ENCODE measurements at places on chromosomes 11 and 22. TPM values are rescaled to one million over a fixed set of nuclear protein-coding genes. Genes with fewer than 3 reads are reported as not detected.

Gene PNPLA5
- not detected for total RNA-seq

DNA sequence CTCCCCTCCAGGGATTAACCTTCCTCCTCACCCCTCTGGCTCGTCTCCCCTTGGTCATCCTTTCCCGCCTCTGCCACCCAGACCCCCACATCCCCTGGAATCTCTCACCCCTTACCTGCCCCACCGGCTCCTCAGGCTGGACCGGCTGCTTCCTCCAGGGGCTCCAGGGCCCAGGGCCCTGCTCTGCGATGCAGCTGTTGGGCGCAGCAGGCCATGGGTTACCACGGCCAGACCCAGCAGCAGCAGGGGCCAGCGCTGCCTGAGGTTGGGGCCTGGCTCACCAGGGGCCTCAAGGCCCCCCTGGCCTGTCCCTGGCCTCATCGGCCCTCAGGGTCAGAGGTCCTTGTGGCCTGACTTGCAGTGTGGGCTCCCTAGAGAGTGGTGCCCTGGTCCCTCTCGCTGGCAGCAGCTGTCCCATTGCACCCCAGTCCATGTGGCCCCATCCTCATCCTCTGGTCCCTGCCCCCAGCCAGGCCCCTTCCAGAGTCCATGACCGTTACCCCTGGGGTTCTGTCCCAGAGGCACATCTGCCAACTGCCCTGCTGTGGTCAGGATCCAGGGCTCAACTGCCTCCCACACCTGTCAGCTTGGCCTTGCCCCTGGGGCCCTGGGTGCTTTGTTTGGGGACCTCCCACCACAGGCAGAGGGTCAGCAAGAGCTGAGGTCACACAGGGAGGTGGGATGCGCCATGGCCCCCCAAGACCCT is at the start of gene IGLL1:
IGLL1 (minus strand) TSS at position 421 of the 706 bp plus-strand sequence; CDS start at position 321, 100 bp downstream.
- no peak for DNase-seq
- H3K36me3 ChIP-seq, result no peaks in the 10 kb centered on the region
- peaks cover 17% of the 10 kb centered on the region for H3K4me1 ChIP-seq

DNA sequence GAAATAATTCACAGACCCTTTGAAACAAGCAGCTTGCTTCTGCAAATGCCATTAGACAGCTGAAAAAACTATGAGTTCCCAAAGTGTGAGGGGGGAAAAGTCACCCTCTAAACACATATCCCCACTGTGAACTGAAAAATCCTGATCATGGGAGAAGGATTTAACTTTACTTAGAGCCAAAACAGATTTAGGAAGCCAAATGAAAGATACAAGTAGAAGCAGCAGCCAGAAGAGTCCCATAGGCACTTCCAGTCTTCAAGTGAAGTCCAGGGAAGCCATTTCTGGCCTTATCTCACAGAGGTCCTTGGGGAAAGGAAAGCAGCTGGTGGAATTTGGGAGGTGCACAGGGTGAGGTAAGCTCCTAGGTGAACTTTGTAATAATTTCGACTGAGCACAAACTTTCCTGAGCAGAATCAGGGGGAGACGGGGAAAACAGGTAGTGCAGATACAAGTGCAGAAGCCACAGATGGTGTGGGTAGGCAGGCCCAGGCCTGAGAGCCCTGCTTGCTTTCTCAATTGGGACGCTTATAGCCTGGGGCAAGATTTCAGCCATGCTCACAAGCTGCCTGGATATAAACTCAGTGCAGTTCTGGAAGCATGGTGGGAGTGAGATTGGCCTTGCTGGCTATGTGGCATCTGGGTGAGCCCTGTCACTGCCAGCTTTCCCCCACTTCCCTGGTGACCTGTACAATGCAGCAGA is 44.8 kb downstream of the GAS2 start:
- H3K4me1 ChIP-seq, result peaks cover 2% of the 10 kb centered on the region
- no peaks in the 10 kb centered on the region for H3K36me3 ChIP-seq
- H3K4me3 ChIP-seq, result no peak overlapping the region

Gene KCNQ1OT1
- total RNA-seq, result 0.28 TPM

Data from activated naive CD8-positive, alpha-beta T cell treated with anti-CD3 and anti-CD28 coated beads, Interleukin-2, amount 10 ng/mL, durations not matched to agents 7 days and 5 days (primary cell).